Activated CD8-positive, alpha-beta T cell treated with anti-CD3 and anti-CD28 coated beads, Interleukin-2, amount 10 ng/mL, durations not matched to agents 7 days and 5 days (primary cell): ENCODE measurements at places on chromosomes 12 and 14. TPM values are rescaled to one million over a fixed set of nuclear protein-coding genes. Genes with fewer than 3 reads are reported as not detected.
A peak's percentile ranks its signal among the peaks of the same experiment; 100 is the strongest.

GLI1 gene
- 0.68 TPM for total RNA-seq

DNA sequence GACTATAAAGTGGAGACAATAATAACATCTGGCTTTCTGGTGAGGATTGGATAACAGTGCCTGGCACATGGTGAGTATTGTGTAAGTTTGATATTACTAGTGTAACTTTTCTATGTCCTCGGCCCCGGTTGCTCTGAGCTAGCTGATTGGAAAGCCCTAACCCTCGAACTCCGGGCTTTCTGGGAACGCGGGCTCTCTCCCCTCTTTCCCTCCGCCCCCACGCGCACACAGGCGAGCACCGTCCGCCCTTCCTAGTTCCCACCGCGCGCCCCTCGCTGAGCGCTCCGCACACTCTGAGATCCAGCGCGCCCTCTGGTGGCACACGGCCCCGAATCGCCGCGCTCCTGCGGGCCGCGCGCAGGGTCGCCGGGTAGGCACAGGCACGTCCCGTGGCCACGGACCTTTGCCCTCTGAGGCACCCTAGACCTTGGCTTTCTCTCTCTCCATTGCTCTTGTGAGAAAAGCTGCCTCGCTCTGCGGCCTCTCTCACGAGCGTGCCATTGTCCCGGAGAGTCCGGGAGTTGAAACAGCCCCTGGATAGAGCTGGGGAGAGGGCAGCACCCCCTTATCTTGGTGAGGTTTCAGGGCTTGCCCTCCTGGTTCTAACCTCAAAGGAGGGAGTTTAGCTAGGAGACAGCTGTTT is 23.2 kb upstream of the ESRRB start:
- DNase-seq: peak; percentile 65

DNA sequence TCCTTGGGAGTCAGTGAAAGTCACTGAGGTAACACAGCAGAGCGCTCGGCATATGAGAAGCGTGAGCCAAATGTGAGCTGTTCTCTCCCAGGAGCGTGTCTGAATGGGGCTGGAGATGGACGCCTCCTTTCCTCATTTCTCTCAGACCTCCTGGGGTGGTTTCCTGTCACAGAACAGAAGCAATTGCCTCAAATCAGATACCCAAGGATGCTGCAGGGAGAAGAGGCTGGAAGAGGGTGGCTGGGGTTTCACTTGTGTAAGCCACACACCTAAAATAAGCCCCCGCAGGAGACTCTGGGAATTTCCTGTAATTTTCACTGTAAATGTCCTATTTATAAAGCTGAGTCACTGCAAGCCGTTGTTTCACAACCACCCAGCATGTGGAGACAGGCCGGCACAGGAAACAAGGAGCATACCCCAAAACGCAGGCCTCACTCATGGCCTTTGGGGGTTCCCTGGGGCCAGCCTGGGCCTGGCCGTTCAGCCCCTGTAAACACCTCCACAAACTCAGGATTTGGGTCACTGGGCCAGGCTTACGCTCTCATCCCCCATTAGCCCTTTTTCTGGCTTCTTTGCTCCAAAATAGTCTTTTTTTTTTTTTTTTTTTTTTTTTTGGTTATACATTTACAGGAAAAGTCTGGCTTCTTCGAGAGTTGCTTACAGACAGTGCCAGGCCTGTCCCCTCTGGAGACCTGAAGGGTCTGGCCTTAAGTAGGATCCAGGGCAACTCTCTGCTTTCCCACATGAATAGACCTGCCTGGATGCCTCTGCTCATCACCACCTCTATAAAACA is 55.3 kb downstream of the VCPKMT start:
- peak; percentile 70 for DNase-seq

FZD10 gene
- total RNA-seq: not detected

DNA sequence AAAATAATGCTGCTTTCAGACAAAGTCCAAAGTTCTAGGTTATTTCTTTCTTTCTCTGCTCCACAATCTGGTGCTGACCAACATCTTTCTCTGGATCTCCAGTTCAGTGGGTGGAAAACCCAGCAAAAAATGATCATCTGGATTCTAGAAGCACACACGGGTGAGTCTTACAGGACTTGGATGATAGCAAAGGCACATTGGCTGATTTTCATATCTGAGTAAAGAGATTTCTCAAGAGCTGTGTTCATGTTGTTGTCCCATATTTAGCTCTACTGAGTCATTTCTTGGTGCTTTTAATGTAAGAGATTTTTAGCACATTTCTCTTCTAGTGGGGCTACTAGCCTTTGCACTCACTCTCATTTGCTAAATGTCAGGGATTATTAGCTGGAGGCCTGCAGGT is 336.7 kb downstream of the GALC start:
- DNase-seq: no peak

DNA sequence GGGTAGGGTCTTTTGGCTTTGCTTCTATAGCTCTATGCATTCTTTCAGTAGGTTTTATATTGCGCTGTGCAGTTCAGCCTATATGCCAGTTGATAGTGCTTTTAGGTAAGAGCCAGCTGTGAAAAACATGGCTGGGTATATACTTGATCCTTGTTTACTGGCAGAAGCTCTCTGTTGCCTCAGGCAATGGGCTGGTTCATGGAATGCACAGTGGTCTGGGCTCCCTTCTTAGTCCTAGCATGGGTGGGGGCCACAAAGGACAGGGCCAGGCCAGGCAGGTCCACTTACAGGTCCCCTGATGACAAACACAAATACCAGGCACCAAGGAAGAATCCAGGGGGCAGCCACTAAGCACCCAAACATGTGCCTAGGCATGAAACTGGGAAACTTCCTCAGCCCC is 240.7 kb downstream of the SEC23A start:
- DNase-seq: no peak

POMT2 gene
- total RNA-seq: 15.0 TPM

ALG10B gene
- 12.0 TPM for total RNA-seq
